ENCODE measurements at places on chromosomes 13 and 19.

GRCh38 chr13:68056816-68057710 lies 826.9 kb upstream of the PCDH9 start:
- DNase-seq = no peak

DNA sequence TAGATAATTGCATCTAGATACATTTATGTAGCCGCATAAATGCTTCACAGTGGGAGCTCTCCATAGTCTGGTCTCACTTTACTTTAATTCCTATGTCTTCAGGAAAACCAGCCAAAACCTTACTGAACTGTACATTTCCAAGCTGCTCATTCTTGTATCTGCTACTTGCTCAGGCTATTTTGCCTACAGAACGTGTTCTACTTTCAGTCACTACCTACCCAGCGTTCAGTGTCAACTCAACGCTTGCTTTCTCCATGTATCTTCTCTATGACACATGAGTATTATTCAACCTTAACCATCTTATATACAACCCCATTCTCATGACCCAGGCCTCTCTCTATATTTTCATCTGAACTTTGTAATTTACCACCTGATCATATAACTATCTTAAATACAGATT lies 101.9 kb downstream of the KLF12 start:
- DNase-seq = no peak

GRCh38 chr13:101265934-101266333 lies 150.4 kb downstream of the NALCN start:
- DNase-seq = no peak

GRCh38 chr13:76329866-76330580 lies 556.2 kb downstream of the KCTD12 start:
- DNase-seq = no peak

- DNase-seq = no peak
Measured at GRCh38 chr19:5694956-5695648, 5.0 kb downstream of the RPL36 start.

DNA sequence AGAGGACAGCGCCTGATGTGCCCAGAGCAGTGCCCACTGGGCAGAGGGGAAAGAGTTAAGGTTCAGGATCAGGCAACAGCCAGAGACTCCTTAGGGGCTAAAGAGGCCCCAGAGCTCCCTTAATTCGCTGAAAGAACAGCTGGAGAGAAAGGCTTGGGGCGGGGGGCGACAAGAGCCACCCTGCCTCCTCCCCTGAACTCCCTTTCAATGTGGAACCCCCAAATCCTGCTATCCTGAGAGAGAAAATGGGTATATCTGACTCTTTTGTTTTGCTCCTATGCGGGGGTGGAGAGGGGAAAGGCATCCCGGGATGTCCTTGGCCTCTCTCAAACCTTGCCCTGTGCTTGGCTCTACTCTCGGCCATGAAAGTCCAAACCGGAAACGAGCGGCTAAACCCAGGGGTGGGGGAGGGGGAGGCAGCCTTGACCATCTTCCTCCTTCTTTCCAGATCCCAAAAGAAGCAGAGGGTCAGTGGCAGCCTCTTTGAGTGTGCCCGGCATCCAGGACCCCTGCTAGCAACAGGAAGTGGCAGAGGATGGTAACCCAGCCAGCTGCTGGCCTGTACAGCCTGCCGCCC lies 4.7 kb downstream of the PRKACA start:
- DNase-seq = no peak

DNA sequence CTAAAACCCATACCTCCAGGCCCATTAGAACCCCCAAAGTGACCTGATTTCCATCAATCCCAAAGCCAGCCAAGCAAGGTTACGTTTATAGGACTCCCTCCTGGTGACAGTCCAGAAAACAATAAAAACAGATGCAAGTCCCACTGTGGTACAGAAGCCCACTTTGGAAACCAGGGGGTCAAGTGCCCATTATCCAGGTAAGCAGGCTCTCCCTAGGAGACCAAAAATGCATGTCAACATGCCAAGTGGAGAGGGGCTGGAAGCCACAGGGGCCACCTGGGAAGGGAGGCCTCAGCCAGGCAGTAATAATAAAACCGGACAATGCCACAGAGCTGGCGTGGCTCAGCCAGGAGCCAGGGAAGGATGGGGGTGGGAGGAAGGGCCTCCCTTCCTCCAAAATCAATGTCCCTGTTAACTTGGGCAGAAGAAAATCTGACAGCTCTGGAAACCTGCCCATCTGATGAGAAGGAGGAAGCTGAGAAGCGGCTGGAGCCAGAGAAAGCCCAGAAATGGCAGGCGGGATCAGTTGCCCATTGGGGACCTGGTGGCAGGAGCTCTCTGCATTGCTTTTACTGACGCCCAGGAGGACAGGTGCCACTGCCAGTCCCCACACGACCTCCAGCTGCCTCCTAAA lies 160.4 kb downstream of the ZIC5 start:
- no peak for DNase-seq

DNA sequence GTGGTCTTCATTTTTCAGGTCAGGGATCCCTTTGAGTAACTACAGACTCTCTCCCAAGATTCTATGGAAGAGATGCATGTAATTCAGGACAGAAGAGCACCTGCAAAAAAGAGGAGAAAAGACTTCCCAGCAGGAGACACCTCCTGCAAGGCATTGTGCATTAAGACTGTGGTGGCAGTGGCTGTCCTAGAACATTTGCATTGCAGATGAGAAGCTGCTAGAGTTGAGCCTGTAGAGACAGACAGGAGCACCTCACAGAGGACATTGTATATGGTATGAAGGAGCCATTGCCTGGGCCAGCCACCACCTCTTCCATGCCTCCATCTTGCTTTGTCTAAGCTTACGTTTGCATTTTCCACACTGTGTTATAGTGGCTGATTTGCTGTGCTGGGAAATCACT lies 11.2 kb upstream of the MYO16 start:
- no peak for DNase-seq

GRCh38 chr19:38388349-38389100 lies at the start of gene SPRED3:
SPRED3 (plus strand) TSS chr19:38388697; CDS start chr19:38390303, 1,606 bp downstream.
- DNase-seq = peak; percentile 49

- no peak for DNase-seq
Measured at GRCh38 chr13:73324842-73325722, 266.3 kb downstream of the KLF5 start.

- no peak for DNase-seq
Measured at GRCh38 chr19:14672188-14672872, 2.3 kb downstream of the ADGRE3 start.

- DNase-seq = no peak
Measured at GRCh38 chr19:39982883-39983282, 11.9 kb downstream of the PSMC4 start.

GRCh38 chr19:40191836-40192646 lies 815 bp downstream of the MAP3K10 start:
- no peak for DNase-seq

DNA sequence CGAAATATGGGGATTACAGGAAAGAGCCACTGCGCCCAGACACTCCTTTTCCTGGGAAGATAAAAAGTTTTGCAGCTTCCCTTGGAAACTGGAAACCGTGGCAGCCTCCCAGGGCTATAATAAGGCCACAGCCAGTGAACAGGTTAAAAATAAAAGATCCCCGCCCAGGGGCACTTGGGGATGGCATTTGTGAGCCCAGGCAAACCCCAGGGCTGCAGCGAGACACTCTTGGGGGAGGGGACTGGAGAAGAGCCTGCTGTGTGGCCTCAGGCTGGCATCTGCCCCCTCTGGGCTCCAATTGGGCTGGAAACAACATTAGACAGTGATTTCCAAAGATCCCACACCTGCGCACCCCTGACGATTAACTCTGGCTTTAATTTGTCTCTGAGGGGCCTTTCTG lies 11.2 kb downstream of the FEM1A start:
- no peak for DNase-seq

DNA sequence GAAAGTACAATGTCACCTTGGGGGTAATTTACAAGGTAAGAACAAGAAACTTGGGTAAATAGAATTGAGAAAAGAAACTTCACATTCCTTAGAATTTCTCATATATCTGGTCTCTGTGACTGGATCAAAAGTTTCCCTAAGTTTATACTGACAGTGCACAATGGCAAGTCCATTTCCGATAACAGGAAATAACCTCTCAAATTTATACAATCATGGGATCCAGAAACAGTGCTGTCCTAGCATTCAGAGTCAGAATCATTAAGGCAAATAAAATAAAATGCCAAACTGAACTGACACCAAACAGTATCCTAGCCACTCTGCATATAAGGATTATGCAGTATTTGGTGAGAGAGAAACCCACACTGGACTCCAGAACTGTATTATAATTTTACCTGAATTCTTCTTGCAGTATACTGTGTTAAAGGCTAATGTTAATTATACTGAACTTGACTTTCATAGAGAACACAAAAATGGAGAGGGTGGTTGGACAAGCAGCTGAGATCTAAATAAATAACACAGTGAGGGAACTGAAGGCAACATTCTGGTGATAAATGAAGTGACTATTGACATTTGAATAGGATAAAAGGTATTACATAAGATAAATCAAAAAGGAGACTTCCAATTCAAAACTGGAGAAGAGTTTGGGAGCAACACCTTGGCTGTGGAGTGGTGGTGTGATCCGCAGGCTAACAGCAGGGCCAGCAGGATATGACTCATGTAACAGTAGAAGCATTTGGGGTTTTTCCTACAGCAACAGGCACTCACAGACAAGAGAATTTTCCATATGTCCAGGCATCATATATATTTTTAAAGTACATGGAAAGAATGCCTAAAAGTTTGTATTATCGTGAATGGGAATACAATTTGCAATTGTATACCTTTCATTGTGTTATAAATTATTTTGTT lies 932.5 kb upstream of the MIR17HG start:
- no peak for DNase-seq

- DNase-seq = no peak
Measured at GRCh38 chr13:44306371-44307192, 67.0 kb upstream of the SERP2 start.

- DNase-seq = no peak
Measured at GRCh38 chr19:18607226-18608101, 865 bp upstream of the CRLF1 start.

DNA sequence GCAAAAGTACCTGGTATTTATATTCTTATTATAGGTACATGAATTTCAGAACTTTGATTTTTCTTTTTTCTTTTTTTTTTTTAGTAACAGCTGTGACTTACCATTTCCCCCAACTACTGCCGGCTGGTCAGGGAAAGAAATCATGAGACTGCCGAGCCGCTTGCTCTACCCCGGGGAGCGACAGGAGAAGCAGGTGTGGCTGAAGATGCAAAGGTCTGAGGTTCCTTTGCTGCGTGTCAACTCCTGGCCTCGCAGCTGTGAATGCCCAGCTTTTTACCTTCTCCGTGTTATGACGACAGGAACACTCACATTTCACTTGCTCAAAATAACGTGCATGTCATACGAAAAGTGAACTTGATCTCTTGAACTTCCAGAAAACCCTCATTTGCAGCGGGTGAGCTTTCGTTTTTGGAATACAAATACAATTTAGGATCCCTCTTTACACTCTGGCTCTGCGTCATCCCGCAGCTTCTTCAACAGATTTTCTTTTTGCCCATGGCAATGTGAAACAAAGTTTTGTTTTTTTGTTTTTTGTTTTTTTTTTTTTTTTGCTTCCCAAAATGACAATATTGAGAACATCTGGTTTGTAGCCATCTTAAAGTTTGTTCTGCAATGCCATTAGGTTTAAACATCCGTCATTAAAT lies 117.9 kb downstream of the EFNB2 start:
- DNase-seq = no peak

DNA sequence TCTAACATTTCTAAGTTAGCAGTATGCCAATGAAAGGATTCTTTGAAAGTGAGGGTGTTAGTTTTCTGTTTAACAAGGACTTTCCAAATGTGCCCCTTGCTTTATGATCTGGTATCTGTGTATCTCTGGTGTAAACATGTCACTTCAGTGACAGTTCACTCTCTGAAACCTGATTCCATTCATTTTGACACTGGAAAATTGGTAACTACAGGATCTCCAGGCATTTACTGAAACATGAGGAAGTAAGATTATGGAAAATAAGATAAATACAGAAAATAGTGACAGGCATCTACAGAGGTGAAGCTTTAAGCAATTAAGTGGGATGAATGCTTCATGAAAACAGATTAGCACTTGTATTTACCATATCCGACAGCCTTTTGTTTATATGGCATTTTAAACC lies 101.6 kb upstream of the MYO16 start:
- DNase-seq = no peak

DNA sequence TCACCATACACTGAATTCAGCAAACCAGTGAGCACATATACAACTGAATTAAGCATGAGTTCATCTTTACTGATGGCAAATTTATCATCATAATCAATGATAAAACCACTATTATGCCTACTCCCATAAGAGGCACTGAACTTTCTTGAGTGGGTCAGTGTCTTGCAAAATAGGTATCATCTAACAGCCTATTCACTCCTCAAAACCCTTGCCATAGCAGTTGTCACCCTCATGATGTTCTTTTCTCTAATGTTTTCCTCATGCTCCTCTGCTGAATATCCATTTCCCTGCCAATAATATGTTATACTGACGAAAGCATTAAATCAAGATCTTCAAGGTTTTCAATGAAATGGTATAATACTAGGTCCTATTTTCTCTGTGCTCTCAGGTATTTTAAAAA lies 5.6 kb downstream of the ARGLU1 start:
- no peak for DNase-seq

GRCh38 chr13:67225252-67226159 lies 4.6 kb downstream of the PCDH9 start:
- no peak for DNase-seq

GRCh38 chr19:35292421-35293362 lies 731 bp downstream of the MAG start:
- DNase-seq = no peak

- DNase-seq = no peak
Measured at GRCh38 chr13:64845110-64845509, 2385.0 kb downstream of the PCDH9 start.

GRCh38 chr13:34346626-34347025 lies 528.7 kb downstream of the RFC3 start:
- DNase-seq = no peak

- DNase-seq = no peak
Measured at GRCh38 chr13:25377244-25377962, 5.6 kb downstream of the ATP8A2 start.

Measured in NCI-H187 (cell line).